Umbilical cord (tissue), 2 donors: ENCODE measurements at places on chromosomes 6 and 20.

- DNase-seq = no peak
These were observed 586 bp downstream of the ZNF512B start for GRCh38 chr20:63968928-63969760.

DNA sequence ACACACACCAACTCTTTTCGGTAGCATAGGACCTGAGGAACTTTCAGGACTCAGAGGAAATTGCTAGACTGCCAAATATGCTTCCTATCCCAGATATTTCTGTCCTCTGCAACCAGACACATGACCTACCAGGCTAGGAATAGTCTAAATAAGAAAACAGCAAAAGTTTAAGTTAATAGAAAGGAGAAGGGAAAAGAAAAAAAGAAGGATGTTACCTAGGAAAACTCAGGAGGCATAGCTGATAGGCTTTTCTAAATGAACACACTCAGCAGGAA lies 74.6 kb downstream of the MAP3K5 start:
- peak; percentile 13 for DNase-seq

GRCh38 chr6:158819213-158819976 lies at the start of gene EZR:
TSS of gene EZR (minus strand) at chr6:158819368. CDS start at chr6:158818093, 1,275 bp downstream.
- DNase-seq = peak; percentile 77

DNA sequence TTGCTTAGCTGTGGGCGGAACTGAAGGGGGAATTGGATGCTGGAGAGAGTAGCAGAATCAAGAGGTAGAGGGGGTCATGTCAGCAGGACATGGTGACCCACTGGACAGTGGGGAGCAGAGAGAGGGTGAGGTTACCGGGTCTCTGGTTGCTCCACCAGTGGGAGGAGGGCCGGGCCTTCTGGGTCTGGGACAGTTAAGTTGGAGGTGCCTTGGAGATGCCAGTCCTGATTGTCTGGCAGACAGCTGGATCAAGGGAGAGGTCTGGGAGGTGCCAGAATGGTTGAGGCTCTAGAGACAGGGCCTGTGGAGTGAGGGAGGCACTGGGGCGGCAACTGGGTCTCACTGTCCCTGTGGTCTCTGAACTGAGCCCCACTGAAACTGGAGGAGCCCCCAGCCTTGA lies 24.6 kb downstream of the MANBAL start:
- no peak for DNase-seq

GRCh38 chr6:4506792-4507191 lies 269.4 kb upstream of the CDYL start:
- no peak for DNase-seq

DNA sequence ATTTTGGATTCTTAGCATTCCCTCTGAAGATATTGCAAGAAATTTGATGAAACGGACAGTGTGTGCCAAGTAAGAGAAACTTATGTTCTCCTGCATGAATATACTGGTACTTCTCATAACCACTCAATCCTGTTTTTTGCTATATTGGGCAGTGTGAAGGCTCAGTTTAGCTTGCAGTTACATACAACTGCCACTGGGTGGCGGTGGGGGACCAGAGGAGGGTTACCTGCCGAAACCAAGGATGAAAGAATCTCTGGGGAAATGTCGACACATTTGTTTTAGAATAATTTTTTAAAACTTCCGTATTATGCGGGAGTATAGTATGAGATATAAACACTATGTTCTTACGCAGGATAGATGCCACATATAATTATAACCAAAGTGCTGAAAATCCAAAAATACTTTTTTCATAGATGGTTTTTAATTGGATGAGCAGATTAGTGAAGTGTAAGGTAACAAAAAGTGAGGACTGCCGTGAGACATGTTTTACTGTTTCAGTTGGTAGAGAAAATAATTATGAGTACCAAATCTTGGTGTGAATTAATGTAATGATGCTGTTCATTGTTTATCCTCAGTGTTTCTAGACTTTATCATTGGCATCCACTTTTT lies 9.7 kb downstream of the TRMT11 start:
- peak; percentile 71 for DNase-seq

DNA sequence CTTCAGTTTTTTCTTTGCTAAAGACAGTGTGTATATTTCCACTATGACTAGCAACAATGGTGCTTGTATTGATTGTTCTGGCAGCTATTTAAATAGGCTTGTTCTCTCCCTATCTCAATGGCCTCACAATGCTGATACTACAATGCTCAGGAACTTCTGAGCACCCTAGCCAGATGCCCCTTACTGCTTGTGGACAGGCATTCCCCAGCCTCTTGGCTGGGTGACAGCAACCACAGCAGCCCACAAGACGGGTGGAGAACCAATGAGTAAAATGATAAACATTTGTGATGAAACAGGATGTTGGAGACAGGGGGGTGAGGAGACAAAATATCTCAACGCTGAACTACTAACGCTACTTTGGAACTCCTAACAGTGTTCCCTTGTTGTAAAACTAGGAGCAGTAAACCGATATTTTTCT lies 42.3 kb downstream of the HIVEP2 start:
- peak; percentile 24 for DNase-seq

- peak; percentile 91 for DNase-seq
These were observed 154.0 kb downstream of the JARID2 start for GRCh38 chr6:15399641-15400470.

DNA sequence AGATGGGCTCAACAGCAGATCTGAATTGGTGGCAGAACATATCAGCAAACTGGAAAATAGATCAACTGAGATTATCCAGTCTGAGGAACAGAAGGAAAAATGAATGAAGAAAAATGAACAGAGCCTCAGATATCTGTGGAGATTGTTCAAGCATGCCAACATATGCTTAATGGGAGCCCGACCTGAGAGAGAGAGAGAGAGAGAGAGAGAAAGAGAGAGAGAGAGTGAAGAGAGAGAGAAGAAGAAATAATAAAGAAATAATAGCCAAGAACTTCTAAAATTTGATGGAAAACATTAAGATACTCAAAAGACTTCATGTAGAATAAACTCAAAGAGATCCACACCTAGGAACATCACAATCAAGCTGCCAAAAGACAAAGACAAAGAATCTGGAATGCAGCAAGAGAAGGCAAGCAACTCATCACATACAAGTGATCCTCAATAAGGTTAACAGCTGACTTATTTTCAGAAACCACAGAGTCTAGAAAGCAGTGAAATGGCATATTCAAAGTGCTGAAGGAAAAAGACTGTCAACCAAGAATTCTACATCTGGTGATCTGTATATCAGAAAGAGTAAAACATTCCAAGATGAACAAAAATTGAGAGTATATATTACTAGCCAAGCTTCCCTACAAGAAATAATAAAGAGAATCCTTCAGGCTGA lies 97.2 kb downstream of the MYLK4 start:
- no peak for DNase-seq

GRCh38 chr6:100464162-100464851 lies 414 bp downstream of the SIM1 start:
- no peak for DNase-seq

GRCh38 chr20:34271956-34272355 lies 30.7 kb downstream of the ASIP start:
- no peak for DNase-seq

GRCh38 chr6:47381036-47381435 lies 71.3 kb upstream of the TNFRSF21 start:
- DNase-seq = no peak

DNA sequence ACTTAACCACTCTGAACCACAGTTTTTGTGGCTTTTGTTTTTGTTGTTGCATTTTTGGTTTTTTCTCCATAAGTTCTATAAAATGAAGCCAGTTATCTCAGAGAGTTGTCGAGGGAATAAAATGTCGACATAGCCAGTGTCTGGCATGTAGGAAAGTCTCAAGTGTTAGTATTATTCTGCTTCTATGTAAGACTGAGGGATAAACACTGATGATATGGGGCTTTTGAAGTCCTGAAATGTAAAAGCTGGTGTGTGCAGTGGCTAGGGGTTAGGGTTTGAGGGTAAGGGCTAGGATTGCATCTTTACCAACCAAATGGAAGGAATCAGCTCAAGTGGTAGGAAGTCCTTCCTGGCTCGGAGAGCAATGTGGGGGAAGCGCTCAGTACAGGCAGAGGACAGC lies 59.2 kb downstream of the DAAM2 start:
- DNase-seq = peak; percentile 75

DNA sequence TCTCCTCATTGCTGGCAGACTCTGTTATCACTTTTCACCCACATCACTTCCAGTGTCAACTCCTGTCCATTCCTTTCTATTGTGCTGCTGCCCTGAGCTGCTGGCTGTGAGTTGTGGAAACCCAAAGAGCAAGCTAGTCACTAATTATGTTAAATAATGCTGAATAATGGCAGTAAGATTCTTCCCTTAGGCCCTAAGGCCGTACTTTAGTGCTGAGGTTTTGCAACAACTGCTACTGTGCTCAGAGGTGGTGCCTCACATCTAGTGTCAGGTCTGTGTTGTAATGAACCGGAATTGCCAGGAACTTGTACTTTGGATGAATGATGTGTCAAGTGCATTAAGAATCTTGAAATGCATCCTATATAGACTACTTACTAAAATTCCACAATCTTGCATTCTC lies 372.2 kb upstream of the RNF217 start:
- DNase-seq = no peak

GRCh38 chr20:12936020-12936419 lies 72.8 kb upstream of the SPTLC3 start:
- DNase-seq = no peak

DNA sequence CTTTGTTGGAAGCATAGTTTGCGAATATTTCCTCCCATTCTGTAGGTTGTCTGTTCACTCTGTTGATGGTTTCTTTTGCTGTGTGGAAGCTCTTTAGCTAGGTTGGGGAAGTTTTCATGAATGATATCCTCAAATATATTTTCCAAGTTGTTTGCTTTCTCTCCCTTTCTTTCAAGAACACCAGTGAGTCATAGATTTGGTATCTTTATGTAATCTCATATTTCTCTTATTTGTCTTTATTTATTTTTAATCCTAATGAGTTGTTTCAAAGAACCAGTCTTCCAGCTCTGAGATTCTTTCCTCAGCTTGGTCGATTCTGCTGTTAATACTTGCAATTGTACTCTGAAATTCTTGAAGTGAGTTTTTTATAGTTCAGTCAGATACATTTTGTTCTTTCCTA lies 628.0 kb upstream of the ID4 start:
- DNase-seq = no peak

- DNase-seq = no peak
These were observed 3.0 kb upstream of the HUS1B start for GRCh38 chr6:659716-660581.

DNA sequence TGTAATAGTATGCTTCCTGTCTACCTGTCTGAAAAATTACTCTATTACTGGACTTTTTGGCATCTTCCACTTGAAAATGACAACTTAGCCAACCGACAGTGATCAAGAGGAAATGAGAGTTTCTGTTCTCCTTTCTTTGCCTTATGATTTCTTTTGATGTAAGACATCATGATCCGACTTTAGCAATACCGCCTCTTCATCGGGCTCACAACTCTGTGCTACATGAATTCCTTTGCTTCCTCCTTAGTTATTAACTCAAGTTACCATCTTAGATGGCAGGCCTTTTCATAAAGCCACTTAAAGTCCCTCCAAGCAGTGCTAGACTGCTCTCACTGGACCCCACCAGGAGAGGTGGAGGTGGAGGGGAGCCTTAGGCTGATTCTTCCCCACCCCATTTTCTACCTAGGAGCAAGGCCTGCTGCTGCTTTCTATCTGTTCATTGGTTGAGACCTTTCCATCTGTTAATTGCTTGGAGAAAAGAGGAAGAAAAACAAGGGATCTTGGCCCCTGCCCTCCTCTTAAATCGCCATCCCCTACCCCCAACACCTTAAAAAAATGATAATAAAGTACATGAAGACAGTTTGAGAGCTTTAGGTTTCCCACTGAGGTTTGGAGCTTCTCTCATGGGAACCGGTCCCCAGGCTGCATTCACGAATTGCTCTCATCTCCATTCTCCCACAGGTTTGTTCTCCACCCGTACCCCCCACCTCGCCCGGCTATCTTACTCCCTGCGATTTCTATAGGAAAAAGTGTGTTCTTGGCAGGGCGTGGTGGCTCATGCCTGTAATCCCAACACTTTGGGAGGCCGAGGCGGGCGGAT lies 21.6 kb upstream of the MCM3 start:
- peak; percentile 50 for DNase-seq

- DNase-seq = no peak
These were observed 266.7 kb upstream of the CDYL start for GRCh38 chr6:4509506-4509905.

DNA sequence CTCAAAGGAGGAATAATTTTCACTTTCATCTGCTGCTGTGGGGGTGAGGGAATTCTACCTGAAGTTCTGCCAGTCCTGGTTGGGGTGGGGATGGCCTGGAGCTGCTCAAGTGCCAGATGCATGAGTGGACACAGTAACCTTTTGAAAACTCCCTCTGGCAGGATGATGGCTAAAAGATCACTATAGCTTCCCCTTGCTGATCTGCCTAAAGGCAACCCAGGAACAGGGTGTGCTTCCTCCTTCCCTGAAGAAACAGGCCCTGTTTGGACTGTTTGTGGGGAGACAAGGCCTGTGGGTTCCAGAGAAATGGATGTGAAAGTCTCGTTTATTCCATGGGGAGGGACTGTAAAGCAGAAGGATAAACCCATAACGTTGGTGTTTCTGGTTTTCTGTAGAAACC lies 176.9 kb downstream of the DTNBP1 start:
- no peak for DNase-seq

- no peak for DNase-seq
These were observed 47.1 kb upstream of the MCM9 start for GRCh38 chr6:118981884-118982574.

- no peak for DNase-seq
These were observed 289.2 kb upstream of the CNR1 start for GRCh38 chr6:88455317-88455716.

DNA sequence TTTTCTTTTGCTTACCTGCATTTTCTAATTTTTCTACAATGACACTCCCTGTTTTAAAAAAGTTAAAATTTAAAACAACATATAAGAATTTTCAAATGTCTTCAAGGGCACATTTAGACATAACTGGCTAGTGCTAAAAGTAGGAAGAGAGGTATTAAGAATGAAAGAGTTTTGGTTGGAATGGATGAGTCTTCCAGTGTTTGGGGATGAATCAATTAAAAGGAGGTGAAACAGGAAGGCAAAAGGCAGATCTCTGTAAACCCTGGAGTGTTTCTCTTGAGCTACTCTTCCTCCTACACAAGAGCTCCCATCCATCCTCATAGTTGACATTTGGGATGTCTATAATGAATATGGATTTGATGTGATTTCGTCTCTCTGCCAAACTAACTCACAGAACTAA lies 238.5 kb upstream of the SUPT3H start:
- DNase-seq = no peak

GRCh38 chr20:48648482-48649051 lies 179.2 kb downstream of the PREX1 start:
- no peak for DNase-seq

DNA sequence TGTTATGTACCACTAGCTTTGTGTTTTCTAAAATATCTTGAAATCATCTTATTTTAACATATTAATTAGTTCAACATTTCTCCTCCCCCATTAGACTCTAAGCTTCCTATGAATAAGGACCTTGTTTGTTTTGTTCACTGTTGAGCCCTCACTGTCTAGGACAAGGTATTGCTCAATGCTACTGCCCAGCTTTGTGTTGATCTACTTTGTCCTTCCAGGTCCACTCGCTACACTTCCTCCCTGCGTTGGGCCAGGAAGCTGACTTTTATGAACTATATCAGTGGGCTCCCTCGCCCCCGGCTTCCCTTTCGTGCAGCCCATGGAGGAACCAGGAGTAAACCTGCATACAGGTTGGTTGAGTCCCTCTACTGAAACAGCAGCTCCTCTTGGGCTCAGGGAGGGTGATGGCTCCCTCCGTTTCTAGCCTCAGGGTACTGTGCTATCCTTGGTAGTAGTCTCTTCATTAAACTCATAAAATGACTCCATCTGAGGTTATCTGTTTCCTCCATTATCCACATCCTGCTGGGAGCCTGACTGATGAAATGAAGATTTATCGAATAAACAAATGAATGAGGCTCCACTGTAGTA lies 272.5 kb downstream of the CLIC5 start:
- no peak for DNase-seq
